ENCODE measurements at places on chromosomes 12 and 14. TPM values are rescaled to one million over a fixed set of nuclear protein-coding genes. Genes with fewer than 3 reads are reported as not detected.

Gene LAG3
- 0.67 TPM for polyA plus RNA-seq

Gene GALNT8
- polyA plus RNA-seq = 6.2 TPM

DNA sequence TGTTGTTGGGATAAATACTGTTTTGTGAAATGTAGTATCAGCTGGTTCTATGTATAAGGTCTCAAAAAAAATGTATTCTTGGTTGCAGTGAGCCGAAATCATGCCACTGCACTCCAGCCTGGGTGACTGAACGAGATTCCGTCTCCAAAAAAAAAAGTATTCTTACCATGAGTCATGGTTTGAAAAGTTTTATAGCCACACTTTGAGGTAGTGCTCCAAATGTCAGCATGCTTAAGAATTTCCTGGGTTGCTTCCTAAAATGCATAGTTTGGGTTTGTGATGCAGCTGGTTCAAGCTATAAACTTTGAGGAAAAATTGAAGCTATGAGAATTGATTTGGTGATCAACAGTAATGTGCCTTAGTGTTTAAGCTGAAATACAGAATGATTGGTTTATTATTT is 48.0 kb downstream of the ETNK1 start:
- peak; percentile 43 for DNase-seq

DNA sequence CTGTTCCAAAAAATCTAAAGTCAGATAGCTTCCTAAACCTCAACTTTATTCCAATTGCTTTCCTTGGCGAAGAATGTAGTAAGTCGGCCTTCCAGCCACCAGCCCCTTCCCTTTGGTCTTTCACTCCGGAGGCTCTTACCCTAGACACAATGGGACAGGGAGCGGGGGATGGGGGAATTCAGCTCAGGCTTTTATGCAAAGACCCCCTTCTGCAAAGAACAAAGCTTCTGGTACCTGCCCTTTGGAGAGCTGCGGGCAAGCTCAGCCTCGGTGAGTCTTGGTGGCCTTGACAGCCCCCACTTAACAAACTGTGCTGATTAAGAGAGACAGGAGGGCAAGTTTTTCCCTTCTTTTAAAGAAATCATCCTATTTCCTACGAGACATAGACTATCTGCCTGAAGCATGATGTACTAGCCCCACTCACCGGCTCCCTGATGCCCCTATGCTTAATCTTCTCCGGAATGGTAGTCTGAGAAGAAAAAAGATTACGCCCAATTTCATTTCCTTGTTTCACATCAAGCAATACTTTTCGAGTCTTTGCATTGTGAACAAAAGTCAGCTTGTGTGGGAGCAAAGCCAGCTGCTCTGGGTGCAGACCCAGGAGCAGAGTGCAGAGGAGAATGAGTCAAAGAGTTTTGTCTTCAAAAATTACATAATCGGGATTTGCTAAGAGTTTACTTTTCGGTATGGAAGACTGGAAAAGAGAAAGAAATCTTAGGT is 1.5 kb upstream of the NANOG start:
- peak; percentile 5 for DNase-seq

Gene GPD1
- 24.7 TPM for polyA plus RNA-seq

Measured in muscle of leg (tissue), 16 donors.